Iris pigment epithelial cell (primary cell): ENCODE measurements at places on chromosomes 6 and 20.

GRCh38 chr6:166333172-166333995 lies 9.0 kb downstream of the SFT2D1 start:
- DNase-seq: no peak

- no peak for DNase-seq
These were observed 159.8 kb upstream of the TSHZ2 start for GRCh38 chr20:52812231-52812847.

DNA sequence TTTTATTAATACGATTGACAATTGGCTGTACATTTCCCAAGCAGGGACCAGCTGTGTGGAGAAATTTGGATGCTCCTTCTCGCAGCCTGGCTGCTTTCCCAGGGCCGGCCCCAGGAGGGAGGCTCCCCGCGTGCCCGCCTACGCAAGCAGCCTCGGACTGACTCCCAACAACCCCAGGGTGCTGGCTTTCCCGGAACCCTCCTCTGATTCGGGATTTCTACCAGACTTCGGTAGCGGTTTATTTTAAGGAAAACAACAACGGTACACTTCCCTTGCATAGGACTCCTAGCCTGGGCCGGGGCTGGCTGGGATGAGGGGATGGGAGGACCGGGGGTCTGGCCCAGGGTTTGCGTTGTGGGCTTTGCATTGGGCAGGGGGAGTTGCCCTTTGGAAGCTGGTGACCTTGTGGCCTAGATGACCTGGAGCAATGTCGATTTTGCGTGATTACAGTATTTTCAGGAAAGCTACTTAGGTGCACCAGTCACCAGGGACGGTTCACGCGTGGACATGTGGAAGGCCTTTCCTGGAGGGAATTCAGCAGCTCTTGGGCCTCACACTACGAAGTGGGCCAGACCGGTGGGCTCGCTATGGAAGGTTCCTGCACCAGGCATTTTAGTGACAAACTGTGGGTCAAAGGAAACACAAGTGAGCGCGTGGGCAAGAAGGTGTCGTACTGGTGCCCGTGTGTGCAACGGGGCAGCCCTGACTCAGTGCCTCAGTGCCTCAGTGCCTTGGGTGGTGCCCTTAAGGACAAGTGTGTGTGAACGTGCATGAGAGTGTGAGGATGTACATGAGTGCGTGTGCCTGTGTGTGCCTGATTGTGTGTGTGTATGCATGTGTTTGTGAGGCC lies 20.7 kb upstream of the PHACTR3 start:
- DNase-seq: no peak

GRCh38 chr20:34324541-34324940 lies 21.4 kb upstream of the AHCY start:
- DNase-seq: no peak

GRCh38 chr20:23877524-23877923 lies 2.0 kb downstream of the CST5 start:
- DNase-seq: no peak

DNA sequence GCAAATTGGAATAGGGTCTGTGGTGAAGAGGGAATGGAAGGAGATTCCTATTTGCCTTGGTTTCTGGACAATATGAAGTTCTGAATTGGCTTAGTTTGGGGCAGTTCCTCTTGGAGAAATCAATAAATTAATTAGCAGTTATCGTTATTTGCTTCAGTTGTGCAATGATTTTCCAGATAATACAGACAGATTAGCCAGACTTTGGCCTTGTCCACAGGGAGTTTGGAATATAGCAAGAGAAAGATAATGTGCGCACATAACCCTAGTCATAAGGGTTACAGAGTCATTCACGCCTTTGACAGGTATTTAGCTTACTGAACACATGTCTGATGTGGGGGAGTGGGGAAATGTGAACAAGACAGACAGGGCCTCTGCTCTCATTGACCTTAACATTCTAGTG lies 1.3 kb downstream of the ATRN start:
- DNase-seq: no peak

- peak; percentile 58 for DNase-seq
These were observed 585 bp downstream of the PSMB9 start for GRCh38 chr6:32854376-32855178.

DNA sequence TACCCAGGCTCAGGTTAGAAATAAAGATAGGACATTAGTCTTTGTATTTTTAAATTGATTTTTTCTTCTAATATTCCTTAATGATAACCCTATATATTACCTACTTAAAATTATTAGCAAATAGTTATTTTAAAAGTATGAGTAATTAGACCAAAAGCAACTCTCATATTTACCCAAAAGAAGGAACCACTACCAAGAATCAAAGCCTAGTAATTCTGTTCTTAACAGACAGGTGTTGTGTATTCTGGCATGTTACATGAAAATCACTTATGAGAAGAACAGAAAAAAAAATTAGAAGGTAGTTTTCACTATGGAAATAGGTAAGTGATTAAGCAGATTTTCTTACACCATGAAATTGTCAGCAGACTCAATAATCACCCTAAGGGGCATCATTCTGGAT lies 105.1 kb downstream of the ATG5 start:
- DNase-seq: no peak

DNA sequence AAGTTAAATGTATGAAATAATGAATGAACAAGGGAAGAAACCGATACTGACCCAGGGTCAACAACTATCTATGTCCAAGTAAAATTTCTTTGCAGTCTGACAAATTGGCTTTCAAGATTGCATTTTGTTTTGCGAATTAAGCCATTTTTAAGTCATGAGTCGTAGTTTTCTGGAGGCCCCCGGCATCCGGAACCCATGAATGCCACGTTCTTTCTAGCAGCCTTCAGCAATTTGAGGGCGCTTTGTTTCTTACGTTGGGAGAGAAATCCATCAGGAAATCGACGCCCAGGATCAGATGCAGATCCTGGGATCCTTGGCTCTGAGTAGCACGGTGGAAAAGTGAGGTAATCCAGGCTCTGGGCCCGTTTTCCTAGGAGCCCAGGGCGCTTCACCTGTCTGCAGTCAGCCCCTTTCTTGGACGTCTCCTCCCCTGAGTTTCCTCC lies 309 bp upstream of the ABRACL start:
- no peak for DNase-seq

DNA sequence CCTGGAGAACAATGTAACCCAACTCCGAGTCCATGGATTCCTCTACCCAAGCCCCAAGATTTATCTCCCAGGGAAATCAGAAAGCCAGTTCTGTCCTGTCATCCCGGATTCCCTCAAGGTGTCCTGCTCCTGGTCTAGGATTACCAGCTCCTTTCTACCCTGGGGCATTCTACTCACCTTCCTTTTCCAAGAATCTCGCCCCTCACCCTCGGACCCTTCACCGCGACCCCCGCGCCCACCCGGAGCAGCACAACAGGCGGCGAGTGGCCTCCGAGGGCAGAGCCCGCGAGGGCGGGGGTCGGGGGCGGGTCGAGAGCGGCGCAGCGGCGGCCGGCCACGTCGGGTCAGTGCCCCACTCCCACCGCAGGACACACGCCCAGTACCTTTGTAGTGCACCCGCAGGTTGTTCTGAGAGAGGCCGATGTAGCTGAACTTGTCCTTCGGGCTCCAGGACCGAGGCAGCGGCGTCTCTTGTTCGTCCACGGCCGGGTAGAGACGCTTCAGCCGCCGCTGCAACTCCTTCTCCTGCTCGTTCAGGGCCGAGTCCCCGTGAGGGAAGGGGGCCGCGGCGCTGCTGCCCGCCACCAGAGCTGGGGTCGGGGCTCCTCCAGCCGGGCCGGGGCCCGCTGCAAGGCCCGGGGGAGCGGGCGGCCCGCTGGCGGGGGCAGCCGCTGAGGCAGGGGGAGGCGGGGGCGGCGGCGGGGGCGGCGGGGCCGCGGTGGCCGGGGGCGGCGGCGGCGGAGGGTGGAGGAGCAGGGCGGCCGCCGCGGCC lies 897 bp downstream of the RANBP9 start:
- DNase-seq: peak; percentile 29
